Caco-2 (cell line): ENCODE measurements at places on chromosomes 2 and 18.

DNA sequence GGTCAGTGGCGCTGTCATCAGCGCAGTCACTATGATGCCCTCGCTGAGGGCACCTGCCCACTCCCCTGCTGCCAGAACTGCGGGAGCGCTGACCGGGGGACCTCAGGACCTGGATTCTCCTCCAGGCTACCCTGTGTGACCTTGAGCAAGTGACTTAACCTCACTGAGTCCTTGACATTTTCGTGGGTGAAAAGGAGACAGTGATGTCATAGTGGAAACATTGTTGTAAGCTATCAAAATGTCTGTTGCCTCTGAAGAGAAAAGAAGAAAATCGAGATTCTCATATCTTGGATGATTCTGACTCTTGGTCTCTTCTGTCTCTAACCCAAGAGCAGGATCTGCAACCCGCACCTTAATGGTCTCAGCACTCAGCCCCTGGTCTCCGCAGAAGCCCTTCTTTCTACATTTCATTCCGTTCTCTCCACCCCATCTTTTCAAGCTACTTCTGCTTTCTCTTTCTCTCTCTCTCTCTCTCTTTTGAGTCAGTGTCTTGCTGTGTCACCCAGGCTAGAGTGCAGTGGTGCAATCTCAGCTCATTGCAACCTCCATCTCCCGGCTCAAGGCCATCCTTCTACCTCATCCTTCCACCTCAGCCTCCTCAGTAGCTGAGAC lies 978 bp upstream of the TUBA4A start:
- H3K4me1 ChIP-seq = peaks cover 13% of the 10 kb centered on the region
- no peak overlapping the region for H3K27ac ChIP-seq
- DNase-seq = no peak
- peak overlapping the region; percentile 48 for H3K4me3 ChIP-seq

GRCh38 chr2:75317316-75317715 lies 118.0 kb upstream of the TACR1 start:
- DNase-seq = no peak
- H3K27ac ChIP-seq = no peak overlapping the region
- H3K4me3 ChIP-seq = no peak overlapping the region
- H3K4me1 ChIP-seq = no peaks in the 10 kb centered on the region
- no peaks in the 10 kb centered on the region; the same call in none of the 2 replicates for H3K27me3 ChIP-seq

- H3K36me3 ChIP-seq = no peaks in the 10 kb centered on the region
- no peaks in the 10 kb centered on the region for H3K27me3 ChIP-seq
- no peak for DNase-seq
- H3K4me1 ChIP-seq = no peaks in the 10 kb centered on the region
These were observed 290.9 kb upstream of the HDAC4 start for GRCh38 chr2:239691720-239692119.

DNA sequence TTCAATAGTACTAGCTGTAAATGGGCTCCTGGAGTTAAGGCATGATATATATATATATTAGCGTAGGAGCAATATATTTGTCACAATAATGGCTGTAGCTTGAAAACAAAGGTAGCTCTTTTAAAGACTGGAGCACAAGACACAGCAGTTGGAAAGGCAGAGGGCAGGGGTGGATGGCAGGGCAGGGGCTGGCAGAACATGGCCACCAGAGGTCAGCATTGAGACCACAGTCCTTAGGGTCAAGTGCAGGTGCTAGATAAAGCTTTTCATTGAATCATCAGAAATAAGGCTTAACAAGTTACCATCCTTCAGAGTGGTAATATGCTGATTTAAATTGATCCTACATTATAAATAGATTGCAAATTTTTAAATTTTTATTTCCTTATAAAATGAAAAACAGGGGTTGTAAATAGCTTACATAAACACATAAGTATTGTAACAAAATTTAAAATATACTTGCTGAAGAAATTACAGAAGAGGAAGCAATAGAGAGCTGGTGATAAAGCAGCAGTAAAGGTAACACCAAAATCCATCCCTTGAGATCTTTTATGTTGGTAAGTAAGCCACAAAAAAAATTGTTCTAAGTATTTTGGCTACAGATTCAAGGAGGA lies 161.2 kb upstream of the PIEZO2 start:
- peaks cover 8% of the 10 kb centered on the region; the same call in 1 of the 2 replicates for H3K4me1 ChIP-seq
- no peak overlapping the region for H3K4me3 ChIP-seq
- no peak overlapping the region for H3K27ac ChIP-seq
- H3K27me3 ChIP-seq = no peaks in the 10 kb centered on the region

DNA sequence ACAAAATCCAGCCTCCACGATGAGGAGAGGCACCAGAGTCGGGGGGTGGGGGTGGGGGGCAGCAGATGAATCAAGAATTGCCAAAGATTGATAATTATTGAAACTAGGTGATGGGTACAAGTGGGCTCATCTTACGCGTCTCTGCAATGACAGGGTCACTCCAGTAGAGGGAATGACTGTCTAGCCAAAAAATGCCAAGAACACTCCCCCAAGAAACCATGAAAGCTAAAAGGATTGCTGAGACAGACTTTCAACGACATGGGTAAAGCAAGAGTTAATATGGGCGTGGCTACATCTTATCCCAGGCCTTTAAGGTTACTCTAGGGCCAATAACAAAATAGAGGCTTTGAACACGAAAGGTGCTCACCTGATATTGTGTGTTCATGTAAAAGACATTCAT lies 86.5 kb downstream of the STK39 start:
- H3K4me3 ChIP-seq = no peak overlapping the region
- H3K4me1 ChIP-seq = no peaks in the 10 kb centered on the region
- H3K27me3 ChIP-seq = no peaks in the 10 kb centered on the region
- H3K27ac ChIP-seq = no peak overlapping the region
- H3K36me3 ChIP-seq = no peaks in the 10 kb centered on the region

DNA sequence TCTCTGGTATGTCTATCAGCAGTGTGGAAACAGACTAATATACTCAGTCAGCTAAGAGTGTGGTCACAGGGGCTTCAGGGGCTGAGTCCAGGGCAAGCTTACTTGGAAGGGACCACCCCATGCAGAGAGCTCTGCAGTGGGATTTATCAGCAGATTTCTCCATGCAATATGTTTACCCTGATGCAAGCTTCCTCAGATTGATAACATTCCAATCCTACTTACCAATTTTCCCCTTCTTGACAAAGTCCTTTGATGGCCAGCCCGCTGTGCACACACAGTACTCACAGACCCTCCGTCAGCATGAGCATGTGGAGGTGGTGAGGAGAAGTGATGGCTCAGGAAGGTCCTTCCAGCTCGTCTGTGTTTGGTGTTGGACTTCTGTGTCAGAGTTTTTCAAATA lies 51.8 kb downstream of the SH3RF3 start:
- H3K27me3 ChIP-seq = no peaks in the 10 kb centered on the region
- no peak for DNase-seq
- H3K36me3 ChIP-seq = no peaks in the 10 kb centered on the region
- no peak overlapping the region for H3K4me3 ChIP-seq

GRCh38 chr18:43772907-43773306 lies 495.6 kb upstream of the SYT4 start:
- DNase-seq = no peak
- no peak overlapping the region for H3K4me3 ChIP-seq
- no peaks in the 10 kb centered on the region for H3K36me3 ChIP-seq
- H3K27ac ChIP-seq = no peak overlapping the region
- no peaks in the 10 kb centered on the region for H3K4me1 ChIP-seq
- no peaks in the 10 kb centered on the region for H3K27me3 ChIP-seq

DNA sequence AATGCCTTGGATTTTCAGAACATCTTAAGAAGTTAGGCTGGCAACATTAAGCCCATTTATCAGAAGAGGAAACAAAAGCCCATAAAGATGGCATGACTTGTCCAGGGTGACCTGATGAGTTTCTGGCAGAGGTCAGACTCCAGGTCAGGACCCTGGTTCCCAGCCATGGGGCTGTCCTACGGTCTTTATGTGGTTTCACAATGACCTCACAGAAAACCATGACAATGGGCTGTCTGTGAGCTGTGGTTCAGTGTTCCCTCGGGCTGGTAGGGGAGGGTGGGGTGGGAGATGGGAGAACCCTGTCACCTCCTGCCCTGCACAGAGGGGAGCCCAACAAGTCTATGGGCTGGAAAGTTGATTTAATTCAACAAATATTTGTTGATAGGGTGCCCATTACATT lies 101.8 kb downstream of the LOXHD1 start:
- H3K4me1 ChIP-seq = no peaks in the 10 kb centered on the region
- no peaks in the 10 kb centered on the region for H3K27me3 ChIP-seq
- no peak overlapping the region for H3K27ac ChIP-seq
- no peak for DNase-seq
- no peak overlapping the region for H3K4me3 ChIP-seq
- no peaks in the 10 kb centered on the region for H3K36me3 ChIP-seq

DNA sequence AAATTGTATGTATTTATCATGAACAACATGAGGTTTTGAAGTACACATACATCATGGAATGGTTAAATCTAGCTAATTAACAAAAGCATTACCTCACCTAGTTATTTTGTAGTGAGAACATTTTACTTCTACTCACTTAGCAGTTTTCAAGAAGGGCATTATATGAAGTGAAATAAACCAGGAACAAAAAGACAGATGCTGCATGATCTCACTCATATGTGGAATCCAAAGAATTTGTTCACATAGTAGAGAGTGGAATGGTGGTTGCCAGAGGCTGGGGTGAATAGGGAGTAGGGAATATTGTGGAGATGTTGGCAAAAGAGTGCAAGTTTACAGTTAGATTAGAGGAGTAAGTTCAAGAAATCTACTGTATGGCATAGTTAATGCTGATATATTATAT lies 292.0 kb downstream of the ASXL3 start:
- H3K4me1 ChIP-seq = no peaks in the 10 kb centered on the region
- no peak overlapping the region for H3K27ac ChIP-seq
- H3K27me3 ChIP-seq = no peaks in the 10 kb centered on the region
- DNase-seq = no peak
- H3K36me3 ChIP-seq = no peaks in the 10 kb centered on the region
- no peak overlapping the region for H3K4me3 ChIP-seq

DNA sequence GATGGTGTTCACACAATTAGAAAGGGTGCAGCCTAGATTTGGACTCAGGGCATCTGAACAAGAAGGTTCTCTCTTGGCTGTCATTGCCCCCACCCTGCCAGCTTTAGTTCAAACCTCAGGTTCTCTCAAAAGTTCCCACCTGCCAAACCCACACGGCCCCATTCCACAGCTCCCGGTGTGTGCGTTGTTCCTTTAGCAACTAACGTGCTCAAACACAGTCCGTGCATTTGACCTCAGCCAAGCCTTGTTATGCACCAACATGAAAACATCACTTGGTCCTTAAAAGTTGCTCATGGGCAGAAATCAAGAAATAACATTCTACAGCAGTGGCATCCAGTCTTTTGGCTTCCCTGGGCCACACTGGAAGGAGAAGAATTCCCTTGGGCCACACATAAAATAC lies 32.0 kb downstream of the LOXHD1 start:
- no peak overlapping the region for H3K4me3 ChIP-seq
- no peaks in the 10 kb centered on the region for H3K36me3 ChIP-seq
- H3K27ac ChIP-seq = no peak overlapping the region
- H3K27me3 ChIP-seq = no peaks in the 10 kb centered on the region

- H3K27ac ChIP-seq = no peak overlapping the region
- DNase-seq = no peak
- no peaks in the 10 kb centered on the region for H3K36me3 ChIP-seq
- H3K27me3 ChIP-seq = no peaks in the 10 kb centered on the region
- H3K4me3 ChIP-seq = no peak overlapping the region
These were observed 290.7 kb downstream of the SOX11 start for GRCh38 chr2:5982903-5983265.

GRCh38 chr2:19504400-19505198 lies 146.2 kb upstream of the OSR1 start:
- no peak overlapping the region for H3K4me3 ChIP-seq
- H3K4me1 ChIP-seq = peaks cover 28% of the 10 kb centered on the region
- H3K27ac ChIP-seq = peak overlapping the region; percentile 21
- H3K27me3 ChIP-seq = no peaks in the 10 kb centered on the region
- peak; percentile 50 for DNase-seq

- H3K4me1 ChIP-seq = peaks cover 8% of the 10 kb centered on the region
- H3K27ac ChIP-seq = no peak overlapping the region
- H3K27me3 ChIP-seq = no peaks in the 10 kb centered on the region
- no peak for DNase-seq
- H3K4me3 ChIP-seq = no peak overlapping the region
- H3K36me3 ChIP-seq = 0 out of 2 replicates have a peak, but pooled peaks cover 4% of the 10 kb centered on the region
These were observed 4.6 kb downstream of the MARCHF7 start for GRCh38 chr2:159716857-159717256.

- peak; percentile 81 for DNase-seq
- no peak overlapping the region for H3K4me3 ChIP-seq
- H3K4me1 ChIP-seq = peaks cover 57% of the 10 kb centered on the region
- no peaks in the 10 kb centered on the region for H3K27me3 ChIP-seq
These were observed 14.1 kb downstream of the NRP2 start for GRCh38 chr2:205696331-205696926.

DNA sequence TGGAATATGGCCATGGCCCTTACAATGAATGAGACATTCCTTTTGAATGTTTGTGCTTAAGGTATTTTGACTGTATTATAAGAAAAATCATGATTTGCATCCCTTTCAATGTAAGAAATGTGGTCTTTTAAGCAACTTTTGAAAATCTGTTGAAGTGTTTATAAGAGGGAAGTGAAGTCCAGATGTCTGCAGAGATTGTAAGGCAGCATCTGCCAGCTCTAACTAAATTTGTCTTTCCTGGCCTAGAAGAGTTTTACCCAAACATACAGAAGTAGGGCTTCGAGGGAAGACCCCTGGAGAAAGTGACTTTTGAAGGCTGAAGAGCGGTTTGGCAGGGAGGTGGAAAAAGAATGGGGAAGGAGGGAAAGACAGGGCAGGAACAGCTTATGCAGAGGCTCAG lies 12.2 kb downstream of the EML6 start:
- no peaks in the 10 kb centered on the region for H3K36me3 ChIP-seq
- no peaks in the 10 kb centered on the region for H3K4me1 ChIP-seq
- no peak overlapping the region for H3K27ac ChIP-seq
- H3K4me3 ChIP-seq = no peak overlapping the region
- DNase-seq = no peak
- H3K27me3 ChIP-seq = no peaks in the 10 kb centered on the region

GRCh38 chr2:140586379-140586778 lies 1544.4 kb downstream of the LRP1B start:
- H3K27me3 ChIP-seq = no peaks in the 10 kb centered on the region
- H3K27ac ChIP-seq = no peak overlapping the region
- no peaks in the 10 kb centered on the region for H3K36me3 ChIP-seq
- peak; percentile 41 for DNase-seq
- no peak overlapping the region for H3K4me3 ChIP-seq

- no peaks in the 10 kb centered on the region for H3K4me1 ChIP-seq
- no peaks in the 10 kb centered on the region for H3K36me3 ChIP-seq
- no peak overlapping the region for H3K27ac ChIP-seq
- DNase-seq = no peak
- H3K4me3 ChIP-seq = no peak overlapping the region
- no peaks in the 10 kb centered on the region for H3K27me3 ChIP-seq
These were observed 50.6 kb downstream of the PMAIP1 start for GRCh38 chr18:59950215-59950944.

DNA sequence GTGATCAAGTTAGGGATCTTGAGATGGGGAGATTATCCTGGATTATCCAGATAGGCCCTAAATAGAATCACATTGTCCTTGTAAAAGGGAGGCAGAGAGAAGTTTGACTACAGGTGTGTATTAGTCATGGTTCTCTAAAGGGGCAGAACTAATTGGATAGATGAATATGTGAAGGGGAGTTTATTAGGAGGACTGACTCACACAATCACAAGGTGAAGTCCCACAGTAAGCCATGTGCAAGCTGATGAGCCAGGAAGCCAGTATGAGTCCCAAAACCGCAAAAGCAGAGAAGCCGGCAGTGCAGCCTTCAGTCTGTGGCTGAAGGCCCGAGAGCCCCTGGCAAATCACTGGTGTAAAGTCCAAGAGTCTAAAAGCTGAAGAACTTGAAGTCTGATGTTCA lies 275.8 kb downstream of the KCNS3 start:
- no peaks in the 10 kb centered on the region for H3K36me3 ChIP-seq
- H3K4me1 ChIP-seq = no peaks in the 10 kb centered on the region
- no peaks in the 10 kb centered on the region for H3K27me3 ChIP-seq
- DNase-seq = no peak
- no peak overlapping the region for H3K27ac ChIP-seq
